ENCODE measurements at places on chromosomes 7 and 10. TPM values are rescaled to one million over a fixed set of nuclear protein-coding genes. Genes with fewer than 3 reads are reported as not detected.

Gene MBL2
- total RNA-seq, result not detected

- H3K27ac ChIP-seq, result no peak overlapping the region
- no peaks in the 10 kb centered on the region for H3K27me3 ChIP-seq
- H3K4me3 ChIP-seq, result no peak overlapping the region
- no peaks in the 10 kb centered on the region for H3K36me3 ChIP-seq
These were observed 5.6 kb upstream of the RAMP3 start for GRCh38 chr7:45151967-45152366.

Gene TFAM
- 41.0 TPM for total RNA-seq

GRCh38 chr10:96596422-96597407 is 9.9 kb upstream of the TM9SF3 start:
- DNase-seq, result no peak
- no peak overlapping the region for H3K4me3 ChIP-seq
- H3K36me3 ChIP-seq, result no peaks in the 10 kb centered on the region
- H3K27ac ChIP-seq, result no peak overlapping the region
- H3K4me1 ChIP-seq, result no peaks in the 10 kb centered on the region

Gene OR2F1
- total RNA-seq, result not detected

DNA sequence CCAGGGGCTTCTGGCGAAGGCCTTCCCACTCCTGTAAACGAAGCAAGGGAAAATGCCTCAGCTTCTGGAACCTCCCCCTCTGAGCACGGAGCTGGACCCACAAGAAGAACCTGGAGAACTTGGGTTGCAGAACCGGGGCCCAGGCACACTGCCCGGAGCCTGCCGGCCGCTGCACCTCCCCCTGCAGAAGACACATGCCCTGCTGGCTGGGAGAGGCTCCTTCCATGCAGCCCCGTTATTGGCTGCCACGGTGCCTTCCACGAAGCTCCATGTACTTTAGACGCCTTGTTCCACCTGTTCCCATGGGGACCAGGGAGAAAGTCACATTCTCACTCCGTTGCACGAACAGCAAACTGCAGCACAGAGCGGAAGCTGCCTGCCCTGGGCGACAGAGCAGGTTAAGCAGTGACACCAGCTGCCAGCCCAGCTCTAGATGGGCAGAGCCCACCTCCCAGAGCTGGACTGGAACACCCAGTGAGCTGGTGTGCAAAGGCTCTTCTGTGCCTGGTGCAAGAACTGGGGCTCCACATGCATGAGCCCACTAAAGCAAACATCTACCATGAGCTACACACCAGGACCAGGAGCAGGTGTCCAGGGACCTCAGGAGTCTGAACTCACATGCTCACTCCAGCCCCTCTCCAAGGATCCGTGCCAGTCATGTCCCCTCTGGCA is 70.1 kb downstream of the TNS3 start:
- no peaks in the 10 kb centered on the region for H3K36me3 ChIP-seq
- DNase-seq, result no peak
- no peaks in the 10 kb centered on the region for H3K27me3 ChIP-seq
- H3K4me1 ChIP-seq, result no peaks in the 10 kb centered on the region
- no peak overlapping the region for H3K27ac ChIP-seq

DNA sequence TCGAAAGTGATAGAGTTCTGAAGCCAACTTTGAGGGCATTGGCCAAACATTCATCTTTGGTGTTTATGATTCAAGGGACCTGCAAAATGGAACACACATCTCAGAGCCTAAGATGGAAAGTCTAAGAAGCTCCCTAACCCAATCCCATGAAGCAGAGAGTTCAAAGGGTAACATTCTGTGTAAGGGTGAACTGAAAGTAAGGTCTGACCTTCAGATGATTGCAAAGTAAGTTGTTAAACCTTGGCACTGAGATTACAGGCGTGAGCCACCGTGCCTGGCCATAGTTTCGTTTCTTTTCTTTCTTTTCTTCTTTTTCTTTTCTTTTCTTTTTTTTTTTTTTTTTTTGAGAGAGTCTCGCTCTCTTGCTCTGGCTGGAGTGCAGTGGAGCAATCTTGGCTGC is 2.2 kb downstream of the ZNF212 start:
- peaks cover 14% of the 10 kb centered on the region for H3K4me1 ChIP-seq
- no peaks in the 10 kb centered on the region for H3K27me3 ChIP-seq
- H3K27ac ChIP-seq, result no peak overlapping the region
- no peaks in the 10 kb centered on the region for H3K36me3 ChIP-seq

DNA sequence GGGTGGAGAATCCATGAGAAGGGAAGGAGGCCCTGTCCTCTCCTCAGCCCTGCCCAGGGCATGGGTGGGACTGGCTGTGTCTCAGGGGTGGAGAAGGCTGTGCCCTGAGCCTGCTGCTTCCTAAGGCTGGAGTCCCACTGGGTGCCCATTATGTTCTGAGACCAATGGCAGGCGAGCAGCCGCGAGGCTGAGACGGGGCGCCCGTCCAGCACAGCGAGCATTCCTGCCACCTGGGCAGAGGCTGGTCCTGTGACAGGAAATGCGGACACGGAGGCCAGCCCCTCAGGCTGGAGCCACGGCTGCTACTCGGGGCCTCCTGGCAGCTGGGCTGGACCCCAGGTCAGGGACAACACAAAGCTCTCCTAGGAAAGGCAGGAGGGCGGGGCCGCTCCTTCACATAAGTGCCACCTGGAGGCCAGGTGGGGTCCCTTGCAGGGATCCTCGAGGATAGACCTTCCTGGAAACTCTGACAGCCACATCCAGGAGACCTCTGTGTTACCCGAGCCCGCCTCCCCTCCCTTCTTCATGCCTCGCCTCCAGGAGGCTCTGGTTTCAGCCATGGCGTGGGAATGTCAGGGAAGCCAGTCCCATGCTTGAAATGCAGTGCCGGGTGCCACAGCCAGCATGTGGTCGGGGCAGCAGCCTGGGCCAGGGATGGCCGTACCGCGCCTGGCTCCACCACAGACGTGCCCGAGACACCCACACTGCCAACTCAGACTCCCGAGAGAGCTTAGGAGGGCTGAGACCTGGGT is 173.9 kb downstream of the USP6NL start:
- no peaks in the 10 kb centered on the region for H3K36me3 ChIP-seq
- H3K4me3 ChIP-seq, result no peak overlapping the region
- H3K27ac ChIP-seq, result no peak overlapping the region
- H3K4me1 ChIP-seq, result peaks cover 4% of the 10 kb centered on the region
- DNase-seq, result no peak
